ENCODE measurements at places on chromosomes 2 and 18.
A peak's percentile ranks its signal among the peaks of the same experiment; 100 is the strongest.

DNA sequence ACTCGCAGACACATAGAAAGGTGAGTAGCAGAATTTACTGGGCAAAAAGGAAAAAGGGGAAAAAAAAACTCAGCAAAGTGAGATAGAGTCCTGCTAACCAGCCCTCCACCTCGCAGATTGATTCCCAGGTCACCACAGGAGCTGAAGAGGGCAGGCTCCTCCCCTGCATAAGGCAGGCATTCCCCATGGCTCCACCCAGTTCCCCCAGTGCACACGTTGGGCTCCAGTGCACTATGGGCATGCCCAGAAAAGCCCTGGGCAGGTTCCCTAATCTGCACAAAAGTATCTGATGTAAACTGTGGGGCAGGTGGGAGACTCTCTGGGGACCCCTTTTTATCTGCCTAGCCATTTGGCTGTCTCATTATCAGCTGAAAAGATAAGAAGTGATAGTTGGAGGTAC is 461.2 kb upstream of the TMEFF2 start:
- DNase-seq = no peak

DNA sequence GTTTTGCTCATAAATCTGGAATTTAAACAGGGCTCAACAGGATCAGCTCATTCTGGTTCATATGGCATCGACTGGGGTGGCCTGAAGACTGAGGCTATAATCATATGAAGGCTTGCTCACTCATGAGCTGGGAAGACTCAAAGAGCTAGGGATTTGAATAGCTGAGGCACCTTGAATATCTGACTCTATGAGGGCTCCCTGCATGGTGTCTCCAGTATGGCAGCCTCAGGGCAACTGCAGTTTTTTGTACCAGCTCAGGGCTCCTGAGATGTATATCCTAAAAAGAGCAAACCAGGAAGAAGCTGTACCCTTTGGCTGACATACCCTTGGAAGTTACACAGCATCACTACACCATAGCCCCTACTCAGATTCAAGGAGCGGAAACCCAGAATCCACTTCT is 15.3 kb upstream of the GPR39 start:
- no peak for DNase-seq

GRCh38 chr18:11064106-11064505 is 85.3 kb downstream of the PIEZO2 start:
- no peak for DNase-seq

GRCh38 chr2:19351899-19352697 is 6.3 kb downstream of the OSR1 start:
- DNase-seq = no peak

DNA sequence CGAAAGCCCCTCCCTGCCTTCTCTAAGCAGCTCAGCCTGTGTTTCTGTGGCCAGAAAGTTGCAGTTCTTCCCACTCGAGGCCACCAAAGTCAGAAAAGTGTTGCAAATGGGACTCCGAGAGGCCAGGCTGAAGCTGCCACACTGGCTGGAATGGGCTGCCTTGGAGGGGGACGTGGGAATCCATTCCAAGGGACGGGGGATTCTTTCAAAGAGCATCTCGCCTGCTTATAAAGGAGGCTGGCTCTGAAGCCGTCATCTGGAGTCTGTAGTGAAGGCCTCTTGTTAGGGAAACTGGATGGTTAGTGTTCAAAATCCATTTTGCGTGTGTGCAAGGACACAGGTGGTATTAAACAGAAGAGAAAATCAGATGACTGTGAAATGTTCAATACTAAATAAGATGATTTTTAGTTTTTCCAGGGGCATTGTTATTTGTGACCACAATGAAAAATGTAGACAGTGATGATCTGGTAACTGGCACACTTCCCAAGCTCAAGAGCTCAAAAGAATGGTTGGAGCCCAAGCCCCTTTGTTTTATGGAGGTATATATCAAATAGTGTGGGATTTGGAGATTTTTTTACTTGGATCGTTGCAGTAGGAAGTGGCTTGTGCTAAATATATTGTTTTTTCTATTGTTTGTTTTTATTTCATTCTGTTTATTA is 782 bp downstream of the FAM228B start:
- DNase-seq = no peak

- peak; percentile 75 for DNase-seq
Observed at GRCh38 chr2:65431421-65432226, 775 bp downstream of the SPRED2 start.

- DNase-seq = no peak
Observed at GRCh38 chr2:29767606-29768335, 153.6 kb downstream of the ALK start.

DNA sequence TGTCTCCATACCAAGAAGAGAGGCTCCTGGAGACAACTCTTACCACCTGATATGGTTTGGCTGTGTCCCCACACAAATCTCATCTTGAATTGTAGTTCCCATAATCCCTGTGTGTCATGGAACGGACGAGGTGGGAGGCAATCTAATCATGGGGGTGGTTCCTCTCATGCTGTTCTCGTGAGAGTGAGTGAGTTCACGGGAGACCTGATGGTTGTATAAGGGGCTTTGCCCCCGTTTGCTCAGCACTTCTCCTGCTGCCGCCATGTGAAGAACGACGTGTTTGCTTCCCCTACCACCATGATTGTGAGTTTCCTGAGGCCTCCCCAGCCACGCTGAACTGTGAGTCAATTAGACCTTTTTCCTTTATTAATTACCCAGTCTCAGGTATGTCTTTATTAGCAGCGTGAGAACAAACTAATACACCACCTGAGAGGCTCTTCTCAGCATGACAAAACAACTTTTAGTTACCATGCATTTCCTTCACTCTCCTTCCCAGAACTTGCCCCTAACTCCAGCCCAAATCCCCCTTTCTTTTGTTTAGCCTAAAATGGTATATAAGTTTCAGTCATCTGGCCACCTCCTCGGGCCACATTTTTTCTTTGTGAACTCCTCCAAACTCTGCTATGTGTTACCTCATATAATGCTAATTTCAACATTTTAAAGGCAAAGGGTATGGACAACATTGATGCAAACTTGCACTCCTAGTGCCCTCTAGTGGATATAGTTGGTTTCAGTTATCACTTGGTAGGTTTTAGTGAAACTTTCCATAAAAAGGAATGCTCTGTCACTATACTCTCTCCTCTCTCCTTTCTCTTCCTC is 58.6 kb upstream of the SLC25A52 start:
- DNase-seq = peak; percentile 58
